ENCODE measurements at places on chromosomes 4 and X.

DNA sequence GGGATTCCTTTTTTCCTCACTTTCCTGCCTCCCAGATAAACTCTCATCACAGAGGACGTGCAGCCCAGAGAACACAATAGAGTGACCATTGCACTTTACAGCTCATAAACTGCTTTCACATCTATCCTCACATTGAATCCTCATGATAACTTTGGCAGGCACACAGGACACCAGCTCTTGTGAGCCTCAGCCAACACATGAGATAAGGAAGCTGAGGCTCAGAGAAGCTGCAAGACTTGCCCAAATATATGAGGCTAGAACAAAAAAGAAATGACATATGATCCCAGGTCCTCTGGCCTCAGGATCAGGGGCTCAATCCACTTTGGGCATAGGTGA is 85.0 kb upstream of the CPEB2 start:
- no peak for DNase-seq

GRCh38 chr4:188308142-188308541 is 168.9 kb downstream of the TRIML1 start:
- no peak for DNase-seq

GRCh38 chrX:129529685-129530281 is 6.5 kb upstream of the SMARCA1 start:
- no peak for DNase-seq

GRCh38 chrX:101452056-101452455 is 33.2 kb upstream of the ARMCX4 start:
- DNase-seq: no peak

DNA sequence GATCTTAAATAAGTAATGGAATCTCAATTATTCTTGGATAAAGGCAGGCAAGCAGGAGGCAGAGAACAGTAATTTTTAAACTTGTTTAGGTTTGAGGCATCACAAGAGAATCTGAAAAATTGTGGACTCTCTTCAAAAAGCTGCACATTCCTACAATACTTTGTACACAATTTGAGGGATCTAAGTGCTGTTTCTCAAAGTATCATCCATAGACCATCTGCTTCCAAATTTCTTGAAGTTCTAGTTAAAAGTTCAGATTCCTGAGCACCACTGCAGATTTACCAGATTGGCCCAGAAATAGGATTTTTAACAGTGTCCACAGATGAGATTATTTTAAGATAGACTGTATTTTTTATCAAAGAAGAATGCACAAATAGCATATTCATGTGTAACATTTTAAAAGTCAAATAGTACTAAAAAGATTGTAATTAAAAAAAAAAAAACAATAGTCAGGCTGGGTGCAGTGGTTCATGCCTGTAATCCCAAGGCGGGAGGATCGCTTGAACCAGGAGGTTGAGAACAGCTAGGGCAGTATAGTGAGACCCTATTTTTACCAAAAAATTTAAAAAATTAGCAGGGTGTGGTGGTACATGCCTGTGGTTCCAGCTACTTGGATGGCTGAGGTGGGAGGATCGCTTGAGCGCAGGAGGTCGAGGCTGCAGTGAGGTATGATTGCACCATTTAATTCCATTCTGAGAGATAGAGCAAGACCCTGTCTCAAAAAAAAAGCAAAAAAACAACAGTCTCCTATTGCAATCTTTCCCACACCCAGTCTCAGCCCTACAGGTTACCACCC is 14.2 kb upstream of the FNIP2 start:
- DNase-seq: no peak

DNA sequence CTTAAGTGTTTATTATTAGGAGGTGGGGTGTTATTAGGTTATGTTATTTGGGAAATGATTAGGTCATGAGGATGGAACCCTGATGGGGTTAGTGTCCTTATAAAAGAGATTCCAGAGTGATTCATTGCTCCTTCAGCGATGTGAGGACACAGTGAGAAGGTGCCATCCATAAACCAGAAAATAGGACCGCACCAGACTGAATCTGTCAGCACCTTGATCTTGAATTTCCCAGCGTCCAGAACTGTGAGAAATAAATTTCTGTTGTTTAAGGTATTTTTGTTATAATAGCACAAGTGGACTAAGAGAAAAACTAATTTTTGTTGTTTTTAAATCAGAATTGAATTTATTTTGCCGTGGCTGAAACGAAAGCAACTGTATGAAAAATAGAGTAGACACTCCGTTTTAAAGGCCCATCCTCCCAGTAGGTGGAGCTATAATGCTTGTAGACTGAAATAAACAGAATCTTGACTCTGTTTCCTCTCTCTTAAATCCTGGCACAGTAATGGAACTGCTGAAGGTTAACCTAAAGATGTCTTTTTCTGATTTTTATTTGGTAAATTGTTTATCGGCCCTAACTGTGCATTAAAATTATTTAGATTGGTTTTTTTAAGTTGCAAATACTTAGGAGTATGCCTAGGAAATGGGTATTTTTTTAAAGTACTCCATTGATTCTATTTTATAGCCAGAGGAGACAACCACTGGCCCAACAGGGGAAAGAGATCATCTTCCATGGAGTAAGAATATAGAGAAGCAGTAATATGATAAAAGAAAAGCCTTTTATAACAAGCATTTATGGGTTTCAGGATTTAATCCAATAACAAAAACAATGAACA is 133.2 kb upstream of the ADAMTS3 start:
- DNase-seq: no peak

- DNase-seq: no peak
These were observed 440.3 kb upstream of the AADAT start for GRCh38 chr4:170529748-170530722.

DNA sequence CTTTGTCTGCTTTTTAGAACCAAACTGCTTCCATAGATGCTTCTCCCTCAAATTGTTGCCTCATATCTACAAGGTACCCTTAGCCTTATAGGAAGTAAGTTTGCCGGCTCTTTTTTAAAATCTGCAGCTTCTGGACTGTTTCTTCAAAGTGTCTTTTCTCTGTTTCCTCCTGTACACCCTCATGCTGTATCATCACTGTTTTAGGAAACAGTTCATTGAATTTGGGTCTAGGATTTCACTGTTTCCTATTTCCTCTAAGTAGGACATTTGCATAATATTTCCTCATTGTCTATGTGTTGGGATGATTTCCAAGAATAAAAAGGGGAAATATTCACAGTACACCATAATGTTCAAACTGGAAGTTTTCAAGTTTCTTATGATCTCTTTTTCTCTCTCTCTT is 43.0 kb downstream of the BANK1 start:
- no peak for DNase-seq

GRCh38 chrX:153973127-153974002 is 811 bp downstream of the TMEM187 start:
- DNase-seq: no peak

- DNase-seq: no peak
These were observed 255.3 kb upstream of the NRK start for GRCh38 chrX:105567082-105567481.

GRCh38 chr4:3361406-3361805 is 68.6 kb downstream of the RGS12 start:
- DNase-seq: no peak

DNA sequence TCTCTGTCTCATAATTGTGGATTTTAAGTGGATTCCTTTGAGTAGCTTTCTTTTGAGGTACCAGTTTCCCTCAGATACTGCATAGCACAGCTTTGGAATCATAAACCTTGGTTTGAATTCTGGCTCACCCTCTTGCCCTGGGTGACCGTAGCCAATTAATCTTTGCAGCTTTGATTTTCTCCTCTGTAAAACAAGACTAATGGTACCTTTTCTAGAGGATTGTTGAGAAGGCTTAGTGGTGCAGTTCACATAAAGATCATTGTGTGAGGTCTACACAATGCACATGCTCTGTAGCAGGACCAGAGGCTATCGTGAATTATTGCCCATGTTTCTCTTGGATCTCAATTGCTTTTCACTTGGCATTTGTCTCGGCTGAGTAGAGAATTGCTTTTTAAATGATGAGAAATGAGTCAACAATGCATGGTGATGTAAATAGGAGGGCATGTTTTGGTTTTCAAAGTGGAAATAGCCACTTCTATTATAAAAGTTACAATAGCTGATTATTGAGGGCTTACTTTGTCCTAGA is 47.9 kb downstream of the TMEM131L start:
- no peak for DNase-seq

- no peak for DNase-seq
These were observed 7.5 kb upstream of the KLHL15 start for GRCh38 chrX:24034485-24034884.

GRCh38 chrX:53616946-53617345 is 69.6 kb downstream of the HUWE1 start:
- no peak for DNase-seq

DNA sequence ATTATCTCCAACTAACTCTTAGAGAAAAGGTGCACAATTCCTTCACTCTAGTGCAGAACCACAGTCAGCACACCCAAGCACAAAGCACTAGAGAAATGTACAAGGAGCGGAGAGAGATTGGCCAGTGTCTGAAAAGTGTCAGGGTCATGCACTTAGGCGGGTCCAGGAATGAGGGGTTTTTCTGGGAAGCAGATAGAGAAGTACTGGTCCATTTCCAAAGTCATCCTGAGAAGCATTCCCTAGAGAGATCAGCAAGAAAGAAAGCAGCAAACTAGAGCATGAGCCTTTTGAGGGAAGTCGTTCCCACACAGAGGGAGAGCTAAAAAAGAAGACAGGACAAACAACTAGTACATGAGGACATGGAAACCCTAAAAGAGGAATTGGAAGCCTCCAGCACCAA is 168.1 kb upstream of the MAP3K15 start:
- DNase-seq: no peak

DNA sequence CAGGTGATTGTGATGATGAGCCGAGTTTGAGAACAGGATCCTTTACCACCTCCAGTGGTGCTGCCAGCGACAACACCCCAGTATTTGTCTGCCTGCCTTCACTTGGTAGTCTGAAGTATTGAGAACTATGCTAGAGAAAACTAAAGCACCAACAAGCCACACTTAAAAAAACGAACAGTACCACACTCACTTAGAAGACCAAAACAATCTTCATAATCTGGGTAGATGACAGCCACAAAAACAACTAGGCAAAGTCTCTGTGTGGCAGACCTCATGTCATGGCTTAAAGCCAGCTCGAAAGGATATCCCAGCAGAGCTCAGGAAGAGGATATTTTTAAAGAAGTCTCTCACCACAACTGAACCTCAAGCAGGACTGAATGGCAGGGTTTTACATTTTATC is 236.0 kb downstream of the GPC3 start:
- no peak for DNase-seq

DNA sequence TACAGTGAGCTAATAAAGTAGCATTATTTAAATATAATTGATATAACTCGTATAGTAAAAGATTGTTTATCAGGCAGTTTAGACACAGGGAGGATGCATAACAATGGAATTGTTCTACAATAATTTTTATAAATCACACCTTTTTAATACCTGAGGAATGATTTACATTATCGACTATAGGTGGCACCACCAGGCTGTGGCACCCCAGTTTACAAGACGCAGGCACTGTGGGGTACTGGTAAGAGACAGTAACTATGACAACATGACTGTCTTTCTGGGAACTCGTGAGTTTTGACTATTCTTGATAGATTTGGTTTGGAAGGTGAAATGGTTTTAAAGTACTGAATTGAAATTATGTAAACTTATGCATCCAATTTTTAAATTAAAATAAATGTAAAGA is 27.1 kb upstream of the STBD1 start:
- DNase-seq: no peak

GRCh38 chrX:104330966-104331365 is 76.2 kb upstream of the ESX1 start:
- DNase-seq: no peak

DNA sequence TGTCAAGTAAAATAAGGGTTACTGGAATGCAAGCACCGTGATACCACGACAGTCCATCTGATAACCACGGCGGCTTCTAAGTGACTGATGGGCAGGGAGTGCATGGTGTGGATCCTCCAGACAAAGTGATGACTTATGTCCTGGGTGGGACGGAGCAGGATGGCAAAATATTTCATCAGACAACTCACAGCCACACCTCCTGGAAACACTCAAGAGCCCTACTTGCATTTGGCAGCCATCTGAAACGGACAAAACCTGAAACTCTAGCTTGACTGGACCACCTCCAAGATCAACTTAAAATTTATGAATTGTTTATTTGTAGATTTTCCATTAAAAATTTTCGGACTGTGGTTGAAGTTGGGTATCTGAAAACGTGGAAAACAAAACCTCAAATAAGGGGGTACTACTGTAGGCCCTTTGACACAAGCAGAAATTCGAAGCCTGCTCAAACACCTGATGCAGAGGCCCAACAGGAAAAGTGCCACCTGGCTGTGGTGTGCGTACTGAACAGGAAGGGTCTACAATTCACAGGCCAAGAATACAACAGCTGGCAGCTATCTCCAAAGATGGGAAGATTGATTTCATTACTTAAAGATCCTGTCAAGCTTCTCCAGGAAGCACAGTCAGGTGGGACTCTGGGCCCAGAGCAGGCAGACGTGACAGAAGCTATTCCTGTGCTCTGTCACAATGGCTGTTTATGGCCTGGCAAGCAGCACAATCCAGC is 26.0 kb downstream of the LRIT3 start:
- DNase-seq: no peak

DNA sequence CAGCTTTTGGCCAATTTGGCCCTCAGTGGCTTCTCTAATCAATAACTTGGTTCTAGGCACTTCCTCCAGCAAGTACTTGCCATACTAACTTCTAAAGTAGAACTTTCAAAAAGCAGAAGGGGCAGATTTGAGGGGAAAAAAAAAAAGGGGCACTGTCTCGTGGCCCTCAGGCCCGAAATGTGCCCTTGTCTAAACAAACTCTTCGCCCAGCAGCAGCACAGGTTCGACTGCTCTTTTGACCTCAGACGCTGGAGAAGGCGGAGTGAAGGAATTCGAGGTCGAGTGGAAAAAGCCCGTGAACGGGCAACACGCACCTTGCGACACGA is 775 bp downstream of the GRPEL1 start:
- DNase-seq: no peak

- no peak for DNase-seq
These were observed 580.6 kb downstream of the EPHA5 start for GRCh38 chr4:65089666-65090065.

DNA sequence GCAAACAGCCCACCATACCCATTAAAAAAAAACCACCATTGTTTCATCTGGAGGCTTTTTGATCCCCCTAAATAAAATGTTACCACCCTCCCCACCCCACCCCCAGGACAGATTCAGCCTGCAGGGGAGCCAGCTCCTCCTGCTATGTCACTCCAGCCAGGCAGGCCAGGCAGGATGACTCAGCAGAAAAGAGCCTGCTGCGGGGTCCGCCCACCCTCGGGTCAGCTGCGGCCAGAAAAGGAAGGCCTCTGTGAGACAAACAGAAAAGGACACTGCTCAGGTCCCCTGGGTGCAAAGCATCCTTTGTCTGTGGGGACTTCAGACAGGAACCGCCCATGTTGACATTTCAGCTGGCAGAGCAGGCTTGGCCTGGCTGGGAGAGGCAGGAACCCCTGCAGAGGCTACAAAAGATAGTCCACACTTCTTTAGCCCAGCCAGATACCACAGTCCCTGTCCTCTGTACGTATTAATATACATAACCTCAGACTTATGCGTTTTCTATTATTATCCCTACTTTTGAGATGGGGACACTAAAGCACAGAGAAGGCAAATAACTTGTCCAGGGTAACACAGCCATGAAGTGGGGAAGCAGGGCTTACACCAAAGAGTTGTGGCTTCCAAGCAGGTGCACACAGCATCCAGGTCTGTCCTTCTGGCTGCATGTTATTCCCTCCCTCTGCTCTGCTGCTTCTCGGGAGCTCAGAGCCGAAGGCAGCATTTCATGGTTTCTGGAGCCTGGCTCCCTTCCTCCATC is 147.7 kb downstream of the CPEB2 start:
- no peak for DNase-seq

Data from omental fat pad (tissue), 4 donors.